ENCODE measurements at places on chromosomes 13 and 19.

GRCh38 chr19:35975608-35976214 lies 19.3 kb upstream of the SDHAF1 start:
- DNase-seq: no peak

- DNase-seq: no peak
Measured at GRCh38 chr19:6250909-6251308, 28.9 kb downstream of the MLLT1 start.

- no peak for DNase-seq
Measured at GRCh38 chr13:99031832-99032231, 54.0 kb upstream of the DOCK9 start.

GRCh38 chr19:47107953-47108746 lies 5.4 kb downstream of the ZC3H4 start:
- no peak for DNase-seq

DNA sequence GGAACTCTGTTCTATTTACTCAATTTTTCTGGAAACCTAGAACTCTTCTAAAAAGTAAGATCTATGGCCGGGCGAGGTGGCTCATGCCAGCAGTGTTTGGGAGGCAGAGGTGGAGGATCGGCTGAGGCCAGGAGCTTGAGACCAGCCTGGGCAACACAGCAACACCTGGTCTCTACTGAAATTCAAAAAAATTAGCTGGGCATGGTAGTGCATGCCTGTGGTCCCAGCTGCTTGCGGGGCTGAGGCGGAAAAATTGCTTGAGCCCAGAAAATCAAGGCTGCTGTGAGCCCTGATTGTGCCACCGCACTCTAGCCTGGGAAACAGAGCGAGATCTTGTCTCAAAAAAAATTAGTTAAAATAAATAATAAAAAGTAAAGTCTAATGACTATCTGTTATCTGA lies 28.6 kb downstream of the F2RL3 start:
- DNase-seq: no peak

GRCh38 chr13:97522243-97522642 lies 88.3 kb downstream of the RAP2A start:
- DNase-seq: no peak

- no peak for DNase-seq
Measured at GRCh38 chr19:16134510-16134909, 9.0 kb upstream of the HSH2D start.

- DNase-seq: no peak
Measured at GRCh38 chr19:5452594-5453565, 2.3 kb upstream of the ZNRF4 start.

- DNase-seq: peak; percentile 23
Measured at GRCh38 chr13:95921485-95921884, 131.7 kb downstream of the UGGT2 start.

- no peak for DNase-seq
Measured at GRCh38 chr13:99662678-99663077, 161.4 kb downstream of the TM9SF2 start.

Data from fibroblast of skin of right quadriceps (primary cell).